ENCODE measurements at places on chromosomes 2 and 18.

DNA sequence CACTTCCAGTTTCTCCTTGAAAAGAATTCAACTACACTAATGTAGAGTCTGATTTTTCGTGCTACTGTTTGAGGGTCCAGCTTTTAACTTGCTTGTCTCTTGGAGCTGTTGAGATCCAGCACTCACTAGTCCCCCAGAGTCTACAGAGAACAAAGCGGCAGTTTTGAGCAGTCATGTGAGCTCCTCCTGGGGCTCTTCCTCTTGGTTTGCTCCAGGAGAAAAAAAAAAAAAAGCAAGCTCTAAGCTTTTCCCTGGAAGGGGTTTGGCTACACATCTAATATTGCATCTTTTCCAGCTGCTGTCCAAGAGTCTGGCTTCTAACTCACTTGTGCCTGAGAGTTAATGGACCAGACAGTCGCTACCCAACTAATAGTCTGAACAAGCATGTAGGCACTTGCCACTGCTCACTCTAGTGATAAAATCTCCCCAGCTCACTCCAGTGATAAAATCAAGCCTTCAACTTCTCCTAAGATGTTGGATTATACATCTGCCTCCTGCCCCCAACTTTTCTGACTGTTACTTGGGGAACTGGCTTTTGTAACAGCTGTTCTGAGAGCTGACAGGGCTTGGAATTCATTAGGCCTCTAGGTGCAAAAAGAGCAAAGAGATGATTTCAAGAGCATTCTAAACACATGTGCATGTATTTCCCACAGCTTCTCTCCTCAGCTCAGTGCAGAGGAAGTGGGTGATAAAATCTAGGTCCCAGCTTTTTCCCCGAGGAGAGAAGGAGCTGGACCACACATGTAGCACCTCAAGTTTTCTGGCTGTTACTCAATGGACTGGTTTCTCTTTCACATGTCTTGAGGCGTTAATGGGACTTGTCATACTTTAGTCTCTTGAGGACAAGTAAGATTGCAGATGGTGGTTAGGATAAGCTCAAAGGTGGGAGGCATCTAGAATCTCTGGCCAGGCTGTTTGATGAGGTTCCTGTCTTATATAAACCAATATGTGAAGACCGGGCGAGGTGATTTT, 750.5 kb downstream of the LRP1B start:
- DNase-seq: no peak

GRCh38 chr2:11998626-11999378, 252.4 kb downstream of the LPIN1 start:
- no peak for DNase-seq

- no peak for DNase-seq
Measured at GRCh38 chr2:68742626-68743415, 8.2 kb downstream of the ARHGAP25 start.

DNA sequence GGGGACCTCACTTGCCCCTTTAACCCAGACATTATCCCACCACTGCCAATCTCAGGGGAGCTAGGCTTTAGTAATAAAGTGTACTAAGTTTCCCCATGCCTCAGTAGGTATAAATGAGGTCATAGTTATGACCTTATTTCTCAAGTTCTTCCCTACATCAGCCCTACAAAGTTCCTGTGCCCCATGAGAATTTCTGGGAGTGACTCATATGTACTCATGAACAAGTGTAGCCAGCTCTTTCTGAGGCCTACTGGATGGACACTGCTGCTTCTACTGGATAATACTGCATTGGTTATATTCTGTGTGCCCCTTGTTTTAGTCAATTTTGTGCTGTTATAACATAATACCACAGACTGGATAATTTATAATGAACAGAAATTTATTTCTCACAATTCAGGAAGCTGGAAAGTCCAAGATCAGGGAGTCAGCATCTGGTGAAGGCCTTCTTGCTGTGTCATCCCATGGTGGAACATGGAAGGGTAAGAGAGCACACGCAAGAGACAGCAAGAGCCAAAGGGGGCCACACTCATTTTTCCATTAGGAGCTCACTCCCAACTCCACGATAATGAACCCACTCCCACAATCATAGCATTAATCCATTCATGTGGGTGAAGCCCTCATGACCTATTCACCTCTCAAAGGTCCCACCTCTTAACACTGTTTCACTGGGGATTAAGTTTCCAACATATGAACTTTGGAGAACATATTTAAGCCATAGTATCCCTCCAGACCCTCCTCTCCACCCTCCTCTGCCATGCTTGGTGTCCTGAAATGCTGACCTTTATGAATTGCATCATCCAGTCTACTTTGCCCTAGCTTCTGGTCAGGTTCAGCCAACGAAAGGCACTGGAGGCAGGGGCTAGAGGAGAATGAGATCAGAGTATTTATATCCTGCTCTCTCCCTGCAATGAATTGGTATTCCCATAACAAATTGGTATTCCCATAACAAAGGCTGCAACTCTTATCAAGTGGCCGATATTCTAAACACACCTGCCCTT, 25.4 kb upstream of the ST3GAL5 start:
- DNase-seq: no peak

GRCh38 chr18:58947136-58947732, 82.6 kb downstream of the ZNF532 start:
- DNase-seq: no peak

DNA sequence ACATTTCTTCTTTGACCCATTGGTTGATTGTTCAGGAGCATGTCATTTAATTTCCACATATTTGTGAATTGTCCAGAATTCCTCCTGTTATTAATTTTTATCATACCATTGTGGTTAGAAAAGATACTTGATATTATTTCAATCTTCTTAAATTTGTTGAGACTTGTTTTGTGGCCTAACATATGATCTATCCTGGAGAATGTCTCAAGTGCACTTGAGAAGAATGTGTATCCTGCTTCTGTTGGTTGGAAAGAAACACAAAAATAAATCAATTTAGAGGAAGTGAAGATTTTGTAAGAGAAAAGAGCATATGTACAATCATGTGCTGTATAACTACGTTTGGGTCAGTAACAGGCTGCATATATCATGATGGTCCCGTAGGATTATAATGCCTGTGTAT, 118.6 kb upstream of the CDC42EP3 start:
- DNase-seq: no peak

- no peak for DNase-seq
Measured at GRCh38 chr18:13124411-13124810, 94.1 kb upstream of the LDLRAD4 start.

Data from ELF-1 (cell line).